ENCODE measurements at places on chromosomes 7 and 10.

DNA sequence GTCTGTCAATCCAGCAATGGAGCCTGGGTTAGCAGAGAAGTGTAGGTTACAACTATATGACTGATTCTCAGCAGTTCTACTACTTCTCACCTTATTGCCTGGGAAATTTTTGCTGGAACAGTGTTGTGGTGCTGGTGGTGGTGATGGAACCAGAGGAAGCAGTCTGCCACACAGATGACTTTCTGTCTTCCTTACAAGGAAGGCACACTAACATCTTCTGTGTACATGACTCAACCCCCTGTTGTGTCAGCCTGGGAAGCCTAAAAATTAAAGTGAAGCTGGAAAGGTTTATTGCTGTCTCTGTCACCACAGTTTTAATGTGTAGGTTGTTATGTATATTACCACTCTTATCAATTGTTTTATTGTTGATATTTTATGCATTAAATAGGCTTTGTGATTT lies 40.3 kb downstream of the ANKRD7 start:
- DNase-seq: no peak

- DNase-seq: no peak
These were observed 510.5 kb upstream of the AKR1E2 start for GRCh38 chr10:4315551-4315950.

- no peak for DNase-seq
These were observed 97.8 kb upstream of the PPP2R2D start for GRCh38 chr10:131802996-131803395.

GRCh38 chr7:124192885-124193284 lies 160.0 kb upstream of the TMEM229A start:
- DNase-seq: no peak

- peak; percentile 55 for DNase-seq
These were observed 584 bp upstream of the GARS1 start for GRCh38 chr7:30594048-30594539.

Measured in HL-60 (cell line).